ENCODE measurements at places on chromosomes 13 and 19.

DNA sequence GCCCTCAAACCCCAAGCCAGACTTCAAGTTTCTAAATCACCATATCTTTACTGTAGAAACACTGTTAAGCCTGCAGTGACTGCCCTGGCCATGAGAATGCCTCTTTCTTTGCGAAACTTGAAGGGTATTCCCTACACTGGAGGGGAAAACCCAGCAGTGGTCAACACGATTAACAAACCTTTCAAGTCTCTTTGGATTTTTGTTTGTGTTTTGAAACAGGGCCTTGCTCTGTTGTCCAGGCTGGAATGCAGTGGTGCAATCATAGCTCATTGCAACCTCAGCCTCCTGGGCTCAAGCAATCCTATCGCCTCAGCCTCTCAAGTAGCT is 17.4 kb upstream of the POMP start:
- no peak for DNase-seq

DNA sequence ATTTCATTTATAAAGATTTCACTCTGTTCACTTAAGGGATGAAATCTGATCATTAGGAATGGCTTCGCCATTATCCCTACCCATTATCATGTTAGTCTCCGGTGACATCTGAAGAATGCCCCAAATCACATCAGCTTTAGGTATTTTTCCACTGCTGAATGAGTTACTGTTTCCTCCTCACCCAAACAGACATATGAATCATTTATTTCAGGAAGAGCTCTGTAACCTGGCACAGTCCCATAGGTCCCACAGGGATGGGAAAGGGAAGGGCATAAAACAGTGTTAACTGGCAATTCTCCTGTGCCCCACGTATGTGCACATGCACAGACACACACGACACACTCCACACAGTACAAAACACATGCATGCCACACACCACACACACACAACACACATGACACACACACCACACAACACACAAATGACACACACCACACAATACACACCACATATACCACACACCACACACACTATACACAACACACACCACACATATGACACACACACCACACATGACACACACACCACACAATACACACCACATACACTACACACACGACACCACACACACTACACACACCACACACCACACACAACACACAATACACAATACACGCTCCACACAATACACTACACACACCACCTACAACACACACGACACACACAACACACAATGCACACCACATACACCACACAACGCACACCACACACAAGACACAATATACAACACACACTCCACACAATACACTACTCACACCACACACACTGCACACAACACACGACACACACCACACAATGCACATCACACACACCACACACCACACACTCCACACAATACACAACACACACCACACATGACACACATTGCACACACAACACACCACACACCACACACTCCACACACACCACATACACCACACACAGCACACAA is 15.4 kb downstream of the TMEM255B start:
- peak; percentile 47 for DNase-seq

GRCh38 chr19:8393871-8394250 is 3.7 kb downstream of the RAB11B start:
- DNase-seq, result no peak

DNA sequence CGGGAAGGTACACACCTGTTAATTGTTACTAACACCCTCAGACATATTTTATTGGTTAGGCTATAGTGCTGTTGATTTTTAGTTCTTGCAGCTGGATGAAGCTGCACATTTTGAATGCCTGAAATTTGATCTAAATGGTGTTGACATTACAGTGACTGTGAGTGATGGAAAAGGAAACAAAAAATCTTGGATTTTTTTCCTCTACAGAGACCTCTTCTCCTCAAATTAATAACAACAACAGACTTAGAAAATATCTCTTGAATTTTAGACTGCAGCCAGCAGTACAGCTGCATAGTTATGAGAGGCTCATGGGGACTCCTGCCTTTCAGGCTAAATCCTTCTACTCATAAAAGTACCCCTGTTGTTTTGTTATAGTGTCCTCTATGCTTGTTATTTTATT is 500.5 kb upstream of the SPRY2 start:
- DNase-seq, result no peak

- peak; percentile 54 for DNase-seq
Measured at GRCh38 chr13:51731759-51732158, 72.2 kb downstream of the DHRS12 start.

GRCh38 chr13:46293436-46293835 is 81.7 kb downstream of the LRRC63 start:
- no peak for DNase-seq

DNA sequence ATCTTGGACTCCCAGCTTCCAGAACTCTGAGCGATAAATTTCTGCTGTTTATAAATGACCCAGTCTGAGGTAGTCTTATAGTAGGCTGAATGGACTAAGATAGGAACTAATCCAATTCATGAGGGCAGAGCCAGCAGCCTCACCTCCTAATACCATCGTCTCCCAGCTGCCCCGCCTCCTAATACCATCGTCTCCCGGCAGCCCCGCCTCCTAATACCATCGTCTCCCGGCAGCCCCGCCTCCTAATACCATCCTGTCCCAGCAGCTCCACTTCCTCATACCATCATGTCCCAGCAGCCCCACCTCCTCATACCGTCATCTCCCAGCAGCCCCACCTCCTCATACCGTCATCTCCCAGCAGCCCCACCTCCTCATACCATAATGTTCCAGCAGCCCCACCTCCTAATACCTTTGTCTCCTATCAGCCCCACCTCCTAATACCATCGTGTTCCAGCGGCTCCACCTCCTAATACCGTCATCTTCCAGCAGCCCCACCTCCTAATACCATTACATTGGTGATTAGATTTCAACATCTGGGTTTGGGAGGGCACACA is 2.4 kb upstream of the ARGLU1 start:
- peak; percentile 67 for DNase-seq

DNA sequence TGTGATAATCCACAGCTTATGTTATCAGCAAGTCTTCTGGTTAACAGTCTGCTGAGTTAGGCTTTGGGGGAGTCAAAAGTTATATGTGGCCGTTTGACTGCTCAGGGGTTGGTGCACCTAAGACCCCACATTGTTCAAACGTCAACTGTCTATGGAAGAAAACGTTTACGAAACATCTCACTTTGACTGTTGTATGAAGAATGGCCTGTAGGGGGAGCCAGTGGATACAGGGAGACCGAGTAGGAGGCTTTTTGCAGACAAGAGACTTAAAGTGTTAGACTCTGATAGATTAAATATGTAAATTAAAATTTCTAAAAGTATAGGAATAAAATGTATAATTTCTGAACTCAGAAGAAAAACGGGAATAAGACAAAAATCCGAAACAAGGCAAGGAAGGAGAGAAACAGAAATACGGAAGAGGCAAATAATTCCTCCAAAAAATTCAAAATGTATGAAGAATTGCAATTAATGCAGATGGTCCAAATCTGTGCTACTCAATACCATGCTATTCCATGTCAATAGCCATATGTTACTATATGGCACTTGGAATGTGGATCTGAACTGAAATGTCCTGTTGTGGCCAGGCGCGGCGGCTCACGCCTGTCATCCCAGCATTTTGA is 37.8 kb downstream of the TNFSF14 start:
- DNase-seq, result peak; percentile 43

DNA sequence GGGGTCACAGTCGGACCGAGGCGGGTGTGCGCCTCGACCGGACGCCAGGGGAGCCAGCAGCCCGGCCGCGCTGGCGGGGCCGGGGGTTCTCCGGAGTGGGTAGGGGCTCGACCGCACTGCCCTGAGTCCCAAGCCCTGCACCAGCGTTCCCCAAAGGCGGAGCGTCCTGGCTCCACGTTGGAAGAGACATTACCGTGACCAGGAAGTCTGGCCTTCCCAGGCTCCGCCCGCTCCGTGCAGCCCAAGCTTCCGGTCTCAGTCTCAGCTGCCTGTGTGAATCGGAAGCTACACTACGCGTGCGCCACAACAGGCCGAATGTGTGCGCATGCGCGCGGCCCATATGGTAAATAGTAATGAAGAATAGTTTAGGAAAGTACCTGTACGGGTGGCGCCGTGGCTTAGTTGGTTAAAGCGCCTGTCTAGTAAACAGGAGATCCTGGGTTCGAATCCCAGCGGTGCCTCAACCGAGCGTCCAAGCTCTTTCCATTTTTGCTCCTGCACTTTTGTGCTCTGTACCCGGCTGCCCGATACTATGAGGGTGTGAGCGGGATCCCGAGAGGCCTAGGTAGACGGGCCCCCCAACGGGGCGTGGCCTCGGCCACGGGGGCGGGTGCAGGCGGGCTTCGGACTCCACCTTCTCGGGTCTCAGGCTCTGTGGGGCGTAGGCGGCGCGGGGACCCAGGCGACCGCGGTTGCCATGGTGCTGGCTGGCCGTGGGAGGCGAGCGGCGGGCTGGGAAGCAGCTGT is 17.3 kb upstream of the LRP3 start:
- peak; percentile 98 for DNase-seq

DNA sequence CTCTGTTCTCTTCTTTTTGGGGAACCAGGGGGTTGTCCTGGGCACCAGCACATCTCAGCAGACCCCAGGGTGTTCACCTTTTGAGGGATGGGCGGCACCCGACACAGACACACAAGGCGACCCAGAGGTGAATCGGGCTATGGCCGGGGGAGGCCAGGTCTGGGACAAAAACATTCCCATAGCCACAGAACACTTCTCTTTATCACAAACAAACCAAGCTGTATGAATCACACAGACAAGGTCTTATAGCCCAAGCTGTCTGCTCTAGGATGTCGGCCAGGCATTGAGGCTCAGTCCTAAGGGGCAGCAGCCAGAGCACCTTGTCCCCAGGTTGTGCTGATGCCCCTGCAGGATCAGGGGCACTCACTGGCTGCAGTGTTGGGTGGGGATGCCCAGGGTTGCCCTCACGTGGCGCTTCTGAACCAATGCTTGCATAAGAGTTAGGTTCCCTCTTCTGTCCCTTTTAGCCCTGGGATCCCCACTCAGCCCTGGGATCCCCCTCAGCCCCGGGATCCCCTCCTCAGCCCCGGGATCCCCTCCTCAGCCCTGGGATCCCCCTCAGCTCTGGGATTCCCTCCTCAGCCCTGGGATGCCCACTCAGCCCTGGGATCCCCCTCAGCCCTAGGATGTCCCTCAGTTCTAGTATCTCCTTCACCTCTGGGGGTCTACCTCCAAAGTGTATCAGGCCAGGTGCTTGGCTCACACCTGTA is 26.9 kb downstream of the MAU2 start:
- no peak for DNase-seq

GRCh38 chr19:556611-557382 is 12.9 kb downstream of the GZMM start:
- no peak for DNase-seq

- DNase-seq, result no peak
Measured at GRCh38 chr13:94153586-94153985, 325.9 kb downstream of the DCT start.

- DNase-seq, result no peak
Measured at GRCh38 chr19:17835182-17836006, 12.4 kb downstream of the JAK3 start.

DNA sequence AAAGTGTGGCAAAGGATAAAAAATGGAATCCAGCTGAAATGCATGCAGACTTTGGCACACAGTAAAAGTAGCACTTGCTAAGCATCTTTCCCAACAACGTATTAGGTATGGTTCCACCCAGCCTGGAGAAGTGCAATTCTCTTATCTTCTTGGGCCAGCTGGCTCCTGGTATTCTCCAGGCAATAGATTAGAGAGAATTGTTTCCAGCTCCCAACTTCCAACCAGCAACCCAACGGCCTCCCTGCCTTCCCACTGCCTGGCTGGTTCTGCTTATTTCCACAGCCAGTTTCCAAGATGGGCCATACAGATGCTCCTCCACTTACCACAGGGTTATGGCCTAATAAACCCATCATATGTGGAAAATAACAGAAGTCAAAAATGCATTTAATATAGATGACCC is 133.4 kb downstream of the OXGR1 start:
- no peak for DNase-seq

GRCh38 chr19:55246462-55247451 is 12.1 kb downstream of the PPP6R1 start:
- no peak for DNase-seq

DNA sequence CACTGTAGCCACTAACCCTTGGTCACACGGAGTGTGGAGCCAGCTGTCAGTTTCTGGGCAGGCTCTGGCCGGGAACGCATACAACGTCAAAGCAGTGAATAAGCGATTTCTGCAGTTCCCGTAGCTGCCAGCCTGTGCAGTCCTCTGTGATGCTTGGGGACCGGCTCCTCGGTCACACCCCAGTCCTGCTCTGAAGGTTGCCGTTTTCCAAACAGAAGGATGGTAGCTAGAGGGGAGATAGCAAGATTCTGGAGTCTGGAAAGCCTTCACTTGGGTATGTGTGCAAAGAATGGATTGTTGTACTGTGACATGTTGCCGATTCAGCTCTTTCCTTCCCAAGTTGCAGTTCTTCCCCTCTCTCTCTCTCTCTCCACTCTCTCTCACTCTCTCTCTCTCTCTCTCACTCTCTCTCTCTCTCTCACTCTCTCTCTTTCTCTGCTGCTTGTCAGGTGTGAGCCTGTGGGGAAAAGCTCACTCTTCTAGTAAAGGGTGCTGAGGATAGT is 38.7 kb upstream of the C1QTNF9 start:
- peak; percentile 59 for DNase-seq

- DNase-seq, result no peak
Measured at GRCh38 chr19:54792814-54793213, 10.6 kb upstream of the KIR2DL4 start.

Measured in hepatic stellate cell (primary cell).